ENCODE measurements at places on chromosomes 5 and 9.

DNA sequence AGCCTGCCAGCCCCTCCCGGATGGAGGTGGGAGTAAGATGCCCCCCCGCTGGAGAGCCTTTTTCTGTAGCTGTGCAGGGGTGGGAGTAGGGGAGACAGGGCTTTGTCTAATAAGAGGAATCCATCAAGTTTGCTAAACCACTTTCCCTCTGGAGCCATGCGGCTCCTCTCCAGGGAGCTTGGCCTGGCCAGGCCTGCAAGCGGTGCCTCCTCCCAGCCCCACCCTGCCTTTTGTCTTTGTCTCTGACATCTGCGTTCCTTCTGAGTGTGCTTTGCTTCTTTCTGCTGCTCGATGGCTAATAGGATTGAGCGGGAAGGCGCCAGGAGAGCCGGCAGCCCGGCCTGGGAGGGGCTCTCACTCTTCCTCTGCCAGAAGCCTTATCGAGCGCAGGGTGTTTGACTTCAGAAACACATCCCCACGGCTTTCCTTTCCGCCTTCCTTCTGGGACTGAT, 26.7 kb upstream of the FCN1 start:
- DNase-seq, result no peak

- DNase-seq, result no peak
These were observed 722.9 kb upstream of the RGMB start for GRCh38 chr5:98050583-98050982.

- no peak for DNase-seq
These were observed 21.0 kb upstream of the UBE2QL1 start for GRCh38 chr5:6427694-6428093.

- no peak for DNase-seq
These were observed 682.0 kb downstream of the MTRR start for GRCh38 chr5:8550921-8551320.

- DNase-seq, result no peak
These were observed 2.1 kb upstream of the GABRB2 start for GRCh38 chr5:161548487-161549094.

DNA sequence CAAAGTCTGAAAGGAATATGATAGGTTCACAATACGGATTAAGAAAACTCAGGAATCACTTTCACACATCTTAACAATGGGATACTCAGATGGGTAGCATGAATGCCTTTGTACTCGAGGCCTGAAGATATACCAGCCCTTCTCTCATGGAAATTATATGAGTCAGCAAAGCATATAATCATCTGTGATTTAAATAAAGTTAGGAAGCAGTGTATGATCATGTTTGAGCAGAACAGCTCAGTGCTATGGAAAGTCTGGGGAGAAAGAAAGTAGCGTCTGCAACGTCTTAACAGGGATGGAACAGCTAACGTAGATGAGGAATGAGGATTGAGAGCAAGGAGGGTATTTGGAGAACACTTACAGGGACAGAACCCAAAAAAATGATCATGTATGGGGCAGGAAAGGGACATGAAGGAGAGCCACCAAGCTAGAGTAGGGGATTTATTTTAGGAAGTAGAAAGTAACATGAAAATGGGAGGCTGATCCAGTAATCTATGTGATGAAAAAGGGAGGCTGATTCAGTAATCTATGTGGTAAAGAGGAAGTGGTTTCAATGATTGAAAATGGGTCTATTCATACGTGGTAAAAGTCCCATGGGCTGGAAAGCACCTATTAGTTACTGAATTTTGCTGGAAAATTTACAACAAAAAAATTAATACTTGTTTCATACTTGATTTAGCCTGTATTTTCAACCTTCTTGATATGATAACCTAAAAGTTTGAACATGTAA, 85.9 kb downstream of the GNA14 start:
- DNase-seq, result no peak

DNA sequence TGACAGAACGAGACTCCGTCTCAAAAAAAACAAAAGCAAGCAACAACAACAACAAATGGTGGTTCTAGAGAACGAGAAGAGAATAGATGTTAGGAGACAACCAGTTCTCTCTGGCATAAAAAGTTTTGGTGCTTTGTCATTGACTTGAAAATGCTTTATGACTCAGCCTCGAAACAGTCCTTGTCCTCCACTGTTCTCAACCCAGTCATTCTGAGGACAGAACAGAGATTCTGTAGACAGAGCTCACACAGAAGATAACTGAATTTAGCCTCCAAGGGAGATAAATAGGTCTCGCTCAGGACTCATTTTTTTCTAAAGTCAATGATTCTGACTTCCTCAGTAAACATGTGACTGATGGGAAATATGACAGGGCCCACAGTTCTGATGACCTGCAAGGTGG, 76.0 kb upstream of the FSTL4 start:
- DNase-seq, result no peak

- DNase-seq, result no peak
These were observed 356.7 kb downstream of the ARRDC3 start for GRCh38 chr5:91026466-91026865.

GRCh38 chr5:110106750-110107149, 417.0 kb downstream of the MAN2A1 start:
- DNase-seq, result no peak

DNA sequence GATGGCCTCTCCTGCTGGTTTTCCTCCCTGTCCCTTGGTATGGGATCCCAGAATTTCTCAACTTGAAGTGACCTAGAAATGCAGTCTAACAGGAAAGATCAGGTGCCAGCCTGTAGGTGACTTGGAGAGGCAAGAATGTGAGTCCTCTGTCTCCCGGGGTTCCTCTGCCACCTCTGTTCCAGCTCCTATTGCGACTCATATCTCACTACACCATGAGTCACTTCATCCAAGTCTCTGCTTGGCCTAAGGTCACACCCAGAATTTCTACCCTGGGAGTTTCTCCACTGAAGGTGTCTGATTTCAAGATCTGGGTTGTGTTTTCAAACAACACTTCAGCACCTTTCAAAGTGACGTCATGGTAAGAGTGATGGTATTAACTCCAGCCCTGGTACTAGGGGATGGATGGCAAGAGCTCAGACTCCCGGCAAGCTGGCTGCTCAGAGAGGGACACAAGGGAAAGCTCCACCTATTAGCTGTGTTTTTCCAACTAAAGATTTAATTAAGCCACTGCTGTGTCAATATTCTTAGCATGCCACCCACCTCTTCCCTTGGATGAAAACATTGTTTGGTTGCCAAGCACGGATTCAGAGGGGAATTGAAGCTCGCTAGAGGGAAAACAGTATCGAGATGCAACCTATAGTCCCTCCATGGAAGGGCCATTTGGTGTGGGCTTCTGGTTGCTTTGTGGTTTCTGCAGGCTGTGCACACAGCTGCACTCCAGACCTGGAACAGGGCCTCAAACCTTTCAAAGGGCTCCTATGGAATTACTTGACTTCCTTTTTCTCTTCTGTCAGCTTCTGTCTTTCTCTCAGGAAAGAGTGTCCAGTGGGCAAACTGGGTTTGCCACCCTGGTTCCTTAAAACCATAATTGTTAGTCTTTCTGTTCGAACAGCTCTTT, 205.7 kb downstream of the GAS1 start:
- no peak for DNase-seq

GRCh38 chr5:171363846-171364245, 23.8 kb upstream of the NPM1 start:
- no peak for DNase-seq

DNA sequence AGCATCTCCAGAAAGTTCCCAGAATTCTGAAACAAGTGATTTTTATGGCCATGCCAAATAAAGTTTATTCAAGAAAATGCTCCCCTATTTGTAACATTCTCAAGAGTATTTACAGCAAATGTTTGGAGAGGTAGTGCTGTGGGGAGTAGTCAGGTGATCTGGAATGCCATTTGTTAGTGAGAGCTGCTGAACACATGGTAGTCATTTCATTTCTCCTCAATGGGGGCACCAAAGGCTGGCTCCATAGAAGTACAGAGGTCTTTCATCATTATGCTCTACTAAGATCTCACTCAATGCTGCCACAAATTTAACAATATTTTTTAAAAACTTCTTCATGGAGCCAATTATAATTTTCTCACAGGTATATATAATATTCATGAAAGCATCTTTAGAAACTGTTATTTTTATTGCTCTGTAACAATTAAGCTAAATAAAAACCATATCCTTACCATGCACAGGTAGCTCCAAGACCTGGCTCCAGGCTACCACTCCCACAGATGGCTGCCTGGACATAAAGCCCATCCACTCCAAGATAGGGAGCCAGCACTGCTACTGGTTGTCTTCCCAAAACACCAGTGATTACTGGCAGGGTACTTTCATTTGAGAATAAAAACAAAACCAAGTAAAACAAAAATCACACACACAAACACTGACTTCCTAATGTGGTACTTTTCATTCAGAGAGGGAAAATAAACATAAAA, 200.8 kb downstream of the PLK2 start:
- DNase-seq, result no peak

DNA sequence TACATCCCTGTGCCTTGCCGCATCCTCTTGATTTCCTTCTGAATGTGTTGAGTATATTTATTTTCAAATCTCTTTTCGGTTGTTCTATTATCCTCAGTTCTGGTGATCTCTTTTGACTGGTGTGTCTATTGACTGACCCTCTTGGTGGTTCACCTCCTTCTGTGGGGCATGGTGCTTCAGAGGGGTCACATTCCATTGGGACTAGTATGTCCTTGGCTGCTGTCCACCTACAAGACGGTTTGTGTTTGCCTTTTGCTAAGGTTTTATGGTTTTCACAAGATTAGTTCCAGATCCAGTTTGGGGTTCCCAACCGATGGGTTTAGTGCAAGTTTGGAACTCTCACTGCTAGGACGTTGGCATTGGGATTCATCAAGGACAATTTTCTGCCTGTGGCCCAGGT, 66.6 kb downstream of the PHF2 start:
- no peak for DNase-seq

DNA sequence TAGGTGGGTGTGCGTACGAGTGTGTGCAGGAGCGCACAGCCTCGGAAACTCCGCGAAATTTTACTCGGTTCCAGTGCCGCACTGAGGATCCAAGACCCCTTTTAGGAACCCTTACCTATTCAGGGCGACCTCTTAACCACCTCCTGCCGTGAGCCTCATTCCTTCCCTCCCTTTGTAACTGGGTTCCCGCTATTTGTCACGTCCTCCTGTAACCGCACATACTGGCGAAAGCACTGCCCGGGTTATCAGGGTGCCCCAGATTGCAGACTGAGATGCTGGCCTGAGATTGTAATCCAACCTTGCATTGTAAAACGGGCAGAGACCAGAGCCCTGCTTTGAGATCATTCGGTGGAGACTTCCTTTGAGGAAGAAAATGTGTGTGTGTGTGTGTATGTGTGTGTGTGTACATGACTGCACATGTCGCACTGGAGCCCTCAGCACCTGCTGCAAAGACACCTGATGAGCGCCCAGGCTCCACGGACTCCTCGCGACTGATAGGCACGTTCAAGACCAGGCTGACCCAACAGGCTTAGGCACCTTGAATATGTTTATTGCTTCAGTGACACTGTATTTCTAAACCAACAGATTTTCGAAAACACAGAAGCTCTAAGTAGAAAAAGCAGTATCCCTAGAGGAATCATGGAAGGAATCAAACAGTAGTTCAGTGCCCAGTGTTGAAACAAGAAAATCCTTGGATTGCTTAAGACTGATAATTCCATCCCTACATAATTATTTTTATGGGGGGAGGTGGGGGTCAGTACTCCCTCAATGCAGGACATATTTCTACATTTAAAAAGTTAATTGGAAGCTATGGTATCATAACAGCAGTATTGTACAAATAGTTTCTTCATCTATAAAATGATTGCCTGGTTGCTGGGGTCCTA, 86.5 kb upstream of the TNFAIP8 start:
- DNase-seq, result peak; percentile 52

DNA sequence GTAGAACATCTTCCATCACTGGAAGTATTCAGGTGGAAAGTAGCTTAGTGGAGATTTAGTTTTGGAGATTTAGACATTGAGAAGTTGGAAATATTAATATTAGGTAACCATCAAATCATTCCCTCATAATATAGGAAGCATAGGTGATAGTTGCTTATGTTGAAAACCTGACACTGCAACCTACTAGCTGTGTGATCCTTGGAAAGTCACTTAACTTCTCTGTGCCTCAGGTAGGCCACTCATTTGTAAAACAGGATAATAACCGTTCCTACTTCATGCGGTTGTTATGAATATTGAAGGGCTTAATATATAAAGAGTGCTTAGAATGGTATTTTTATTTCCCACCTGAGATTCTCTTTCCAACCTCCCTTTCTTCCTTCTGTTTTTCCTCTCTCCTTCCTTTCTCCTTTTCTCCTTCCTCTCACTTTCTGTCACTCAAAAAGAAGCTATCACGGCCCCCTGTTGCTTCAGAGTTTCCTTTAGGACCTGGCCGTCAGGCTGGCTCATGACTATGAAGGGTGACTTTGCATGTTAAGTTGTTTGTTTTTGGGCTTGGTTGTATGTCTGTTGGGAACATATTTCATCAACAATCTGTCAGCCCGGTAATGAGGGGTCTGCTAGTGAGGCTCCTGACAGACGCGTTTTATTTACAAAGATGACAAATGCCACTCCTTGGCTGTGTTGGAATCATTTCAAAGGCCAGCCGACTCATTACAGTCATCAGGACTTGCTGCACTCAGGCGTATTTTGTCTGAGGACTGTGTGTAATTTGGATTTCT, 31.0 kb downstream of the DOCK2 start:
- DNase-seq, result no peak

GRCh38 chr5:2756211-2757152, 5.0 kb upstream of the IRX2 start:
- no peak for DNase-seq

DNA sequence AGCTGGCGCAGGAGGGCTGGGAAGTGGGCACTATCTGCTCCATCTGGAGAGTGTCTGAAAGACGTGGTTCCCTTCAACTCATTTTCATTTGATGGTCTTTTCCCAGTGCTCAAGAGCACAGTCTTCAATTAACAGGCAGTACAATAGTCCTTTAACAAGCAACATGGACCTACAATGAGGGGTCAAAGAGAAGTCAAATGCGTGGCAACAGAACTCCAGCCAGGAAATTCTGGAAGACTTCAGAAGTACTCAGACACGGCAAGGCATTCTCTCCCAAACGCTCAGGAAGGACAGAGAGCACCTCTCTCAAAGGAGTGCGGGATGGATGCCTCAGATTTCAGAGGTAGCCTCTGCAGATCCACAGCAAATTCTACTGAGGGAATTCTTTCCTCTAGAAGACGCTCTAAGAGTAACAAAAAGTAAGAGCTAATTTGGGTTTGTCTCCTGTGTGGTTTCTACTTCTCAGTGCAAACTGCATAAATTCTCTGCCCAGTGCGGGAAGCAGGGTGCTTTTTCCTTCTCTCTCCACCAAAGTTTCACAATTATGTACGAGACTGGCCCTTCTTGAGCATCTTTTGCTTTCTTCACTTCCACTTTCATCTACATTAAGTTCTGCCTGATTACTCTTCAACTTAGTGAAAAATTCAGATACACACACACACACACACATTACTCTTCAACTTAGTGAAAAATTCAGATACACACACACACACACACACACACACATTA, 56.4 kb downstream of the LHFPL2 start:
- no peak for DNase-seq

GRCh38 chr9:112299514-112299913, 33.9 kb downstream of the PTBP3 start:
- DNase-seq, result no peak

- no peak for DNase-seq
These were observed 17.6 kb downstream of the FAM169A start for GRCh38 chr5:74848553-74849025.

Measured in GDM1 (cell line).